ENCODE measurements at places on chromosomes 7 and 10. TPM values are rescaled to one million over a fixed set of nuclear protein-coding genes. Genes with fewer than 3 reads are reported as not detected.

Gene NXPH1
- not detected for total RNA-seq

Gene VENTX
- total RNA-seq: not detected

Gene SEC23IP
- 27.1 TPM for total RNA-seq

Gene NPTX2
- 6.0 TPM for total RNA-seq

Gene METTL27
- total RNA-seq: 1.1 TPM

Gene INSYN2A
- total RNA-seq: 0.15 TPM

Gene CTBP2
- total RNA-seq: 73.5 TPM

Gene FANK1
- 13.9 TPM for total RNA-seq

Gene SPDYE11
- not detected for total RNA-seq

Gene HERPUD2
- total RNA-seq: 20.4 TPM

Gene SMNDC1
- 6.4 TPM for total RNA-seq

Gene UBTD1
- 16.3 TPM for total RNA-seq

Gene POU6F2
- not detected for total RNA-seq

Gene GPRIN2
- 0.08 TPM for total RNA-seq

Gene ZPBP
- total RNA-seq: not detected

Gene ATG9B
- total RNA-seq: not detected

Gene OPN1SW
- not detected for total RNA-seq

All from smooth muscle cell of the coronary artery (primary cell).